Activated CD8-positive, alpha-beta memory T cell treated with anti-CD3 and anti-CD28 coated beads, Interleukin-2, amount 10 ng/mL, durations not matched to agents 7 days and 5 days (primary cell): ENCODE measurements at places on chromosomes 7 and 10.

GRCh38 chr10:75430000-75430763 is 1.2 kb upstream of the LRMDA start:
- no peak for DNase-seq

DNA sequence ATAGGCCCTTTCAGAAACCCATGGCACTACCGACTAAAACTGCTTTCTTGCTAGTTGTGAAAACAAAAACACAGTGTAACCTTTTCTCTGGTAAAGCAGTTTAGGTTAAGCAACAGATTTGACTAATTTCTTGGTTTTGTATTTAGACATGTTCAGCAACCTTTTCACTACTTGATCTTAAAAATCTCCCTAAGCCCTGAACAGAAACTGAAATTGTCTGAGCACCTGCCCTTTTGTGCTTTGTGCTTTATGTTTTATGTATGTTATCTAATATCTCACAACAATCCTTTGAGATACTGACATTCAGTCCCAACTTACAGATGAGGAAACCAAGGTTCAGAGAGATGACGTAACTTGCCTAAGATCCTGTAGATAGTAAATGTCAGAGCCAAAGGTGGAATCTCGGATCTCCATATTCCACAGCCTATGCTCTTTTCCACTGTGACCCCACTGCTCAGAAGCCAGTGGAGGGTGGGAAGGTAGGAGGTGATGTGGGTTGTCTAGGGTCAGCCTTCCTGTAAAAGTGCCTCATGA is 146.6 kb downstream of the LCOR start:
- no peak for DNase-seq

- DNase-seq, result no peak
Measured at GRCh38 chr7:110119883-110120581, 970.9 kb upstream of the LRRN3 start.

DNA sequence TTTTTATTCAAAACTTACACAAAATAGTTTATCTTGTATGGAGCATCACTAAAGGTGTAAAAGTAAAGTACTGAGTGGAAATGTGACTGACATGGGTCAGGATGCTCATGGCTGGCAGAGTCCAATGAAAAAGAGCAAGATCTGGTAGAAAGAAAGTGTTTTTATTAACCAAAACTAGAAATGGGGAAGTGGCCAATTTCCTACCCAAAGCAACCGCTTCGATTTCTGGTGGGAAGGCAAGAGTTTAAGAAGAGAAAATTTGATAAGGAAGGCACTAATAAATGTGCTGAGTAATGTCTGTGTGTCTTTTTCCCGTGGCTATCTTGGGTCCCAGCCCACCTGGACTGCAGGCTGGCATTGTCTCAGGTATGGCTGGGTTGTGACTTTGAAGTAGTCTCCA is 277.7 kb downstream of the ANKRD7 start:
- no peak for DNase-seq

- DNase-seq, result no peak
Measured at GRCh38 chr7:26619348-26619984, 244.9 kb downstream of the SKAP2 start.

DNA sequence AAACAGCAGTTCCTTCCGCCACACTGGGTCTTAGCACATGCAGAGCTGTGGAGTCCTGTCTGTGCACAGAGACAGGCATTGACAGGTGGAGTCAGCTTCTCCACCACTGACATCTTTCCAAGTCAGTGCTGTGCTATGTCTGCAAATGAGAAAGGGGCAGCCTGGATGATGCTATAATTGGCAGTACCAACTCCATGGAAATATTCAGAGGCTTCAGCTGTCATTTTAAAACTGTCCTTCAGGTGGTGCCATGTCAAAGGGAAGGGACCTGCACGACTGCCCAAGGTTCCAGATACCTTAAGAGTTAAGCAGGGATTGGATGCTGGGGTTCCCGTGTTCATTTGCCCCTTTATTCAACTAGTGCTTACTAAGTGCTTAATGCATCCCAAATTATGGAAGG is 258.0 kb upstream of the PRKCQ start:
- no peak for DNase-seq

GRCh38 chr7:65285906-65286864 is 87.5 kb upstream of the ZNF92 start:
- DNase-seq, result no peak

GRCh38 chr10:100812978-100813377 is 67.6 kb downstream of the PAX2 start:
- DNase-seq, result no peak

DNA sequence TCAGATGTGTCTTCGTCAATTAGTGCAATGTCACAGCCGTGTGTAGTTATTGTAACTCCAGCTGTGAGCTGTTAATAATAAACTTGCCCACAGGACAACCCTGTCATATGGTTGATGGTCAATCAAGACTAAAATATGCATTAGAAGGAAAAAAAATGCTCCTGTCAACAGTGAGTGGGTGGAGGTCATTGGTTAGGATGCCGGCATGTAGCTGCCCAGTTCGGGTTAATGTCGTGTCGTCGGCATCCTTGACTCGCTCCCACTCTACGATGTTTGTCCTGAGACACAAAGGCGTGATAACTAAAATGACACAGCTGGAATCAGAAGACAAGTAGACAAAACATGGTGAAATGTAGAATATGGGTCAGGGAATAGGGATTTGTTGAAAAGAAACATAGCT is 442.8 kb upstream of the NPVF start:
- no peak for DNase-seq

DNA sequence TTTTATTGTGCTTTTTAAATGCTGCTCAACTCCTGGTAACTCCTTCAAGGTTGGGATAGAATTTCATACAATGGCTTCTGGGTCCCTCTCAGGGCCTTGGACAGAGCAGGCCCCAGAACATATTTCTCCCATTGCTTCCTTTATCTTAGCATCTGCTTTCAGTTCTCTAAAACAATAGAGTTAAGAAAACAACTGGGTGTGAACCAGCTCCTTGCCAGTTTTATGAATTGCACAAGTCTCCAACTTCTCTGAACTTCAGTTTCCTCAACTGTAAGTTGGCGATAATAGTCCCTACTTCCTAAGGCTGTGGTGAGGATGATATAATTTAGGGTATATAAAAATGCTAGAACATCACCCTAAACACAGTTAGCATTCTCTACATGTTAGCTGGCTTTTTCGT is 77.0 kb upstream of the INHBA start:
- no peak for DNase-seq

DNA sequence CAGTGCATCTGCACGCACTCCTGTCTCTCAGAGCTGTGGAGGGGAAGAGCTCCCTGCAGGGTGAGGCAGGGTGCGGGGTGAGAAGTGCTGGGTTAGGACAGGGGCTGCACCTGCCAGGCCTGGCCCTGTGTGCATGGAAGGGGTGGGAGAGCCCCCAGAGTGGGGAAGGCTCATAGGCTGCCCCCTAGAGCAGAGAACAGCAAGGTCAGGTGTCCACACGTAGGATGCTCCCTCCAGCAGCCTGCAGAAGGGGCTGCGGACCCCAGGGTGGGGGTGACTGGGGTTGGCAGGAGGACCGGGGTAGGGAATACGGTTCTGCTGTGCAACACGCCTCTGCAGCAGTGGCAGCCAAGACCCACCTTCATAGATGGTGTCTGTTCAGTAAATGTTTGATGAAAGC is 208.6 kb downstream of the PTPRN2 start:
- no peak for DNase-seq

- no peak for DNase-seq
Measured at GRCh38 chr7:112023786-112024185, 182.4 kb downstream of the DOCK4 start.

DNA sequence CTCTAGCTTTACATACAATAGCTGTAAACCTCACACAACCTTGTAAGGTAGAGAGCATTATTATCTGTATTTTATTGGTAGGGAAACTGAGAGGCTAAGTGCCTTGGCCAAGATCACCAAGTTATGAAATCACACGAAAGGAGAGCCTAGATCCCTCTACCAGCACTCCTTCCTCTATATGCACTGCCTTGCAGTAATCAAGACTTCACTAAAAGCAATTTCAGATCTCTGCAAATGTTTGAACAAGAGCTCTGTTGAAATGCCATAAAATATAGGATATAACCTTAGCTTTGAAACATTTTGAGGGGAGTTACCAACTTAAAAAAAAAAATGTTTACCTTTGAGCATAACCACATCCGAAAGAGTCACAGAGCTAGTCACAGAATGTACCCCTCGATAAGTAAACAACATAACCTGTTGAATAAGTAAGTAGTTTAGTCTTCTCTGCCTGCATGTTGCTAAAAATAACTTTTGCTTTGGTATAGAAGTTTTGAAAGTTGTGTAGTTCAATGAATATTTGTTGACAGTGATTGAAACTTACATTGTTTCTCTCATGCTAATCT is 709.4 kb downstream of the AUTS2 start:
- DNase-seq, result no peak

DNA sequence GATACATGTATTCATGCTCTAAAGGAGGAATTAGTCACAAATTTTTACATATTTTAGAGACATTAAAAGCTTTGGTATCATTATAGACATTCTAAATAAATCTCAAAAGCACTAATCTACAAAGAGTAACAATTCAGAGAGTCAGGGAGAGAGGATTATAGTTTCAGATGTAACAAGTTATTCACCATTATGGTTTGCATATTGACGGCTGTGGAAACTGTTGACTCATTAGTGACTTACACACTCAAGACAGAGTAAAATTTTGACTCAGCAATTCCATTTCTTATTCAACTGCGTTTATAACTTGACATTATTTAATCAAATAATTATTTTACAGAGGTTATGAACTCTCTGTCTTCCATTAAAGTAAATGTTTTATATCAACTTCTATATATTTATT is 95.4 kb upstream of the SEMA3C start:
- no peak for DNase-seq

- no peak for DNase-seq
Measured at GRCh38 chr7:114481999-114482398, 67.4 kb downstream of the FOXP2 start.

- DNase-seq, result no peak
Measured at GRCh38 chr7:2478800-2479199, 2.6 kb upstream of the GRIFIN start.

DNA sequence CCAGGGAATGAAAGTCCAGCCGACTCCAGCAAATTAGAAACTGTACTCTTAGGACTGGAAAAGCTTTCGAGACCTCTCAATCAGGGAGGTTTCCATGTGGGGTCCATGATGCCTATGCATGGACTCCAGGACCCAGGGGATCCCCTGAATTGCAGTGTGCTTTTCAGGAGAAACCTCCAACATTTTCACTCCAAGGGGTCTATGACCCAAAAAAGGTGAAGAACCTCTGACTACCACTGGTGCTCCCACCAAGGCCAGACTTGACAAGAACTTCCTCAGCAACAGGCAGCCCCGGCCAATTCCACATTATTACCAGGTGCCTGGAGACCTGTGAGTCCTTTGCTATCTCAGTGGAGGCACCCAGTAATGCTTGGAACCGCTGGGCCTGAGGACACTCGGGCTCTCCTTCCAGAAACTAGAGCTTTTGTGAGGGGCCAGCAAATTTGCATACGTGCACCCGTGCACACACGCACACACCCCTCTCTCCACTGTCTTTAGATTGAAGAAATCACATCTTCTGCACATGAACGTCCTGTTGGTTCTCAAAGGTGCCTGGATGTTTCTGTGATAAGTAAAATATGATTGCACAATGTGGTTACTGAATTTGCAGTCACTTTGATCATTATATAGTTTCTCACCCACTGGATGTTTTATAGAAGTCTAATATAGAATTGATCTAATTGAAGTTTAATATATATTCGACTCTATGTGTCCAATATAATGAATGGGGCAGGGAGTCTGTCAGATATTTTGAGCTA is 54.7 kb downstream of the SYPL1 start:
- DNase-seq, result no peak

DNA sequence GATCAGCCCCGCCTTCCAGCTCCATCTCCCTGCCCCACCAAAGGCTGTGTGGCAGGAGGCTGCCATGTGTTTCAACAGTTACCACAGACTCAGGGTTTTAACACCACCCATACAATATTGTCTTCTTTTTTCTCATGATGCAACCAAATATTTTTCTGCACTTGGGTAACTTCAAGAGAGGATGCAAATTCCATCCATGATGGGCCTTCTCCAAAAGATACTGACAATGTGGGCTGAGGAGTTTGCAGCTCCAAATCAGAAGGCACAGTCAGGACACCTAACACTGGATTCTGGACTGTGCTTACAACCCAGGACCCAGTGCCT is 347.9 kb downstream of the GRID1 start:
- DNase-seq, result no peak

GRCh38 chr7:46752881-46753366 is 829.0 kb downstream of the TNS3 start:
- DNase-seq, result no peak

- DNase-seq, result no peak
Measured at GRCh38 chr7:131026297-131027000, 292.4 kb upstream of the KLF14 start.

GRCh38 chr7:143449793-143450192 is 6.5 kb downstream of the TAS2R60 start:
- DNase-seq, result no peak

DNA sequence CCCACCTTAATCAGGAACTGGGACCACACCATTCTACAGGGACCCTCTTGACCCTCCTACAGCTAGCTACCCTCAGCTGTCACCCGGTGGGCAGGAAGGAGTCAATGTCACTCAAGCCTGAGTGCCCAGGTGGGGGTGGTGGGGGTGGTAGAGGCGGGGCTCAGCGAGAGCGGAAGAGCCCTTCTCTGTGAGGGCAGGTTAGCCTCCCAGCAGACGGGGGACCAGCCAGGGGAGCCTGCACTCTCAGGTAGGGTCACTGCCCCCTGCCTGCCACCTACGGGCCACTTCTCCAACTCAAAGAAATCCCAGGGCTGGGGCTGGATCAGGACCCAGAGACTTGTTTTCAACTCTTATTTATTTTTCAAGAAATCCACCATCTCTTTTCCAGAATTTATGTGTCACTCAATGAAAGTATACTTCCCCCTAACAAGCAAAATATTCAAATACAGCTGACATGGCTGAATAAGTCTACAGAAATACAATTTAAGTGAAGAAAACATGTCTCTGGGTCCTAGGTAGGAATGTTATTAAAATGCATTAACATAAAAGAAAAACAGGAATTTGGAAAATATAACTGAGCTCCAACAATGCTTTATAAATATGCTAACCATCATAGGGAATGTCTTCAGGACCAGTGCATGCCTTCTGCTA is 63.4 kb upstream of the DDC start:
- DNase-seq, result no peak

DNA sequence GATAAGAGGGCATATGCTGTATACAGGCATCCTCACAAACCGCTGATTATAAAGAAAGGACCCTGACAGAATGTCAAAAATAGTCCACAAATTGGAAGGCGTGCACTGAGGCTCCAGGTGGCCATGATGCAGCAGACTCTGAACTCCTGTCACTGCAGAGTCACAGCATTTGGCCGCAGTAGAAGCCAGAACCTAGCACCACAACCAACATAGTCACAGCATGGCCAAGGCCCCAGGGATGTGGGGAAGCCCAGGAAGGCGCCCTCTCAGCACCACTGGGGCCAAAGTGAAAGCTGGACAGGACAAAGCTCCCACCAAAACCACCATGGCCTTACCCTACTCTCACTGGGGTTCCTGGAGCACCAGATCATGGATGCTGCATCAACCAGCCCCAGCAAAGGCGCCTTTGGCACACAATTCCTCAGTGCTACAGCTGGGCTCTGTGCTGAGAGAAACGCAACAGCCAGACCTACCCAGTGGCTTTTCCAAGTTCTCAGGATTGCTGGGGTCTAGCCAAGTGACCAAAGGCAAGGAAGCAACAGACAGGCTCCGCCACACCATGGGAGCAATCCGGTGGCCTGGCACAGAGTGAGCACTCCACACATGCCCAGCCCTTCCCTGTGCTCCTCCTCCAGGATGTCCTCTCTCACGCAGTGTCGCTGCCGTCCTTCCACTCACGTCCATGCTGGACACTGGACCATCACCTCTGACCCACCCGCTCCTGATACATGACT is 60.2 kb downstream of the STK17A start:
- DNase-seq, result no peak
